ENCODE measurements at places on chromosomes 12 and 14.

DNA sequence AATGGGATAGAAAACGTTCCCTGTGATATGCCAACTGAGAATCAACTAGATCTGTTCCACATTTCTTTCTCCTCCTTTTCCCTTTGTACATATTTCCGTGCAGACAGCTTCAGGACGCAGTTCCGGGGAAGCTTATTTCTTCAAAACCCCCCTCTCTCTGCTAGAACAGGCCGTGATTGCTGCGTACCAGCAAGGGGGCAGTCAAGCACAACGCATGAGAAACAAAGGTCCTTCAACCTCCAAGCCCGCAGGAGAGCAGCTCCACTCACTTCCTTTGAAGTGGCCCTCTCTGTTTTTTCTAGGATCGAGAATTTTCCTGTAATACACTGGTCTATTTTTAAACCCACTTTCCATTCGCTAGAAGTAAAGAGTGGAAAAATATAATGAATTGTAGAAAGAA, 80.8 kb downstream of the ZNF664 start:
- DNase-seq, result no peak

GRCh38 chr12:100564090-100564489, 9.4 kb upstream of the GAS2L3 start:
- no peak for DNase-seq

- DNase-seq, result no peak
Observed at GRCh38 chr14:76343386-76343785, 32.6 kb upstream of the ESRRB start.

DNA sequence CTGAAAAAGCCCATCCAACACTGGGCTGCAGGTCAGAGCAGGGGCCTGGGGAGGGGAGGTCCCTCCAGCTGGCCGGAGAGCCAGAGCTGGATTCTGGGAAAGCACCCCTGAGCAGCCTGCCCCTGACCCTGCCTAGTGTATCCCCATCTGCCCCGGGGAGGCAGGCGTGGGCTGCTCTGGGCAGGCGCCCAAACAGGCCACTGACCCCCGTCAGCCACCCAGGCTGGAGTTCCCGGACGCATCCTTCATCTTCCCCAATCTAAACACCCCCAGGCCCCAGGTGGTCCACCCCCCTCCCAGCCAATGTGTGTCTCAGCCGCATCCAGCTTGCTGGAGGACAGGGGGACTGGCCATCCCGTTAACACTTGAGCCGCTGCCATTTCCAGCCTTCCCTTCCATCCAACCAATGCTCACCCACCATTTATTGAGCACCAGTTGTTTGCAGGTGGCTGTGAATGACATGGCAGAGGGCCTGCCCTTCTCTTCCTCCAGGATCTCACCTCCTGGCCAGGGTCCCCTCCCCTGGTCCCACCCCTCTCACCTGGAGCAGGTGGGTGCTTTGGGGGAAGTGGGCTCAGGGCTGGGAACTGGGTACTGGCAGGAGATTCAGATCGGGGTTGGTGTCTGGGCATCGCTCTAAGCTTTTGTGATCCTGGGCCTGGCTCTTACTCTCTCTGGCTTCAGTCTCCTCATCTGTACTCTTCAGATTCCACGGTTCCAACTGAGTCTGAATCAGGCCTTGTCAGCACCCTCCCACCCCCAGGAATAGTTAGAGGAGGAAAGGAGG, 743 bp upstream of the DTX1 start:
- DNase-seq, result peak; percentile 41

- no peak for DNase-seq
Observed at GRCh38 chr12:98780261-98780660, 135.2 kb downstream of the APAF1 start.

GRCh38 chr14:93099196-93099595, 16.5 kb downstream of the ITPK1 start:
- DNase-seq, result no peak

GRCh38 chr12:132160016-132160415, 15.8 kb downstream of the NOC4L start:
- DNase-seq, result no peak

- peak; percentile 85 for DNase-seq
Observed at GRCh38 chr14:50520947-50521815, 11.2 kb downstream of the MAP4K5 start.

DNA sequence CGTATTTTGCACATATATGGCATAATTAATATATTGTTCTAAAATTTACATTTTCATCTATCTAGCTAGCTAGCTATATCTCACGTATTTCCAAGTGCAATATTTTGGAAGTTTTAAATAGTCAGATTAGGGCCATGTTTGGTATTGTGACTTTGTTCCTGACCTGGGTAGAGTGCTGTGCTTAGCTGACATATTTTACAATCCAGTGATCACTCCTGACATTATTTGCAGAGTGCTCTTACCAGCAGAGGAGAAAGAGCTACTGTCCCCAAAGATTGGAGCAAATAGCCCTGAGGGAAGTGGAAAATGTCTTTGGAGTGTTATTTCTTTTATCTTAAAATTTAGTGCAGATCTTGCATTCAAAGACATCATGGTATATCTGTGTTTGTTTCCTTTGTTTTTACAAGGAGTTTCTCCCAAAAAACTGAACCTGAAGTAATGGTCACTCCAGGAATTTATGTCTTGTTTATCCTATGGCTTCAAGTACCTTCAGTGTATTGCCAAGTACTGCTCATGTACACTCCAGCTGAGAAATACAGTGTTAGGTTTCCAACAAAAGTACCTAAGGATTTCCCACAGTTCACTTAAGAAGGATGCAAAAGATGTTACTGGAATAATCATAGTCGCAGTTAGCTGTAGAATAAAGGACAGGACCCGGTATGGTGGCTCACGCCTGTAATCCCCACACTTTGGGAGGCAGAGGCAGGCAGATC, 49.4 kb upstream of the PSMA6 start:
- DNase-seq, result no peak

DNA sequence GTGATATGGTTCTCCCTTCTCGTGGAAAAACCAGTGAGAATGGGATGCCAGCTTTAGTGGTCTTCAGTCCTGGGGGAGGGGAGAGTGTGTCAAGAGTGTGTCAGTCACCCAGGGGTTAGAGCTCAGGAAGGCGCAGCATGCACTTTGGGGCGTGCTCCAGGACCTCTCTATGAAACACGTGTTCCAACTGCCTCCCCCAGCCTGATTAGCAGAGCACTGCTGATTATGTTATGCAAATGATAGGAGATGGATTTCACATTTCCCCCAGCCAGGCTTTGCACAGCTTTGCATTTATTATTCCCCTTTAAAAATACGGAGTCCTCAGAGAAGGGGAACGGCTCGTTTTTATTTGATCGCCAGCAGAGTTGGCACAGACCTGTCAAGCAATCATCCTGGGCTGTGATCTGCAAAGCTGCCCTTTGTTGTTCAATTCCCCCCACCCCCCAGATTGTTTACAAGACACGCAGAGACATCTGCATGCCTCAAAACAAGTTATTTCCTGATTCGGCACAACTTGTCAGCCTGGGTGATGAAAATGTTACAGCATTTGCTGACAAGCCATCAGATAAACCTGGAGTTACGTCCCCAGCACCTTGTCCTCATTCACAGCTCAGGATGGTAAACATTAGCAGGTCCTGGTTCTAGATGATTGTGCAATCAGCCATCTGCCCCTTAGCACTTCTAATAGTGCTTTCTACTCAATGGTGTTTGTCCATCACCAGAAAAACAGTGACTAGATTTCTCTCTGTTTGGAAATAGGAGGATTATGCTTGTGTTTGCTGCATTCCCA, 196.5 kb downstream of the NOVA1 start:
- DNase-seq, result no peak

- DNase-seq, result no peak
Observed at GRCh38 chr14:75752907-75753594, 92.0 kb downstream of the TTLL5 start.

GRCh38 chr14:66636240-66636639, 128.3 kb downstream of the GPHN start:
- no peak for DNase-seq

GRCh38 chr12:71007020-71007419, 86.5 kb upstream of the PTPRR start:
- DNase-seq, result no peak

GRCh38 chr12:21296751-21297406, 37.8 kb downstream of the SLCO1A2 start:
- DNase-seq, result no peak

GRCh38 chr12:20272801-20273200, 95.5 kb upstream of the PDE3A start:
- no peak for DNase-seq

DNA sequence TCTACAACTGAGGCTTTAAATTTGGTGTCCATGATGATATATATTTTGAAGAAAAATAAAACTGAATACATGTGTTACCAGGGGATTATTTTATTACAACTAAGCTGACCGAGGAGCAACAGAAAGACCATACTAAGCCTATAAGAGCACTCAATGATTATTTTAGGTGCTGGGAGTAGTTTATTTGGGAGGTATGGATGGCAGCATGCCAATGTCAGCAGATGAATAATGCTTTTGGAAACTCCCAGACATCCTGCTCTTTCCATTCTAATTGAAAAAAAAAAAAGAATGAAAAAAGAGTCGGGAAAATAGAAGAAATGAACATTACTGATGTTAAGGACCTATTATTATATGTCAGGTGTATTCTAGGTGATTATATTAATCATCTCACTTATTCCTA, 441.2 kb downstream of the BTG1 start:
- DNase-seq, result no peak

- DNase-seq, result no peak
Observed at GRCh38 chr12:4701395-4702190, 18.6 kb upstream of the GALNT8 start.

GRCh38 chr12:18457362-18457761, 196.0 kb downstream of the PIK3C2G start:
- DNase-seq, result no peak

- no peak for DNase-seq
Observed at GRCh38 chr12:89333564-89334252, 18.6 kb downstream of the DUSP6 start.

DNA sequence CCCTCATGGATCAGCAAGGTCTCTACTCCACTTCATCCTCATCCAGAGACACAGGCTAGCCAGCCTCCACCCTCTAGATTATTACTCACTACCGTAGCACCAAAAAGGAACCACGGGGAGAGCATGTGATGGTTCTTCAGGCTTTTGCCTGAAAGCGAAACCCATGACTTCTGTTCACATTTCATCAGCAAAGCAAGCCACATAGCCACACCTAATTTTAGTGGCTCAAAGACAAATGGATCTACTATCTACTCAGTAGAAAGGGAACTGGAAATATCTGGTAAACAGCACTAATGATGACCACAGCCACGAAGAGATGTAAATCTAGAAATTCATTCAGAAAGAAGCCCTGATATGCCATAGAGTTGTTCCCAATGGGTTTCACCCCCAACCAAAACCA, 51.4 kb downstream of the VCPKMT start:
- peak; percentile 81 for DNase-seq

- DNase-seq, result no peak
Observed at GRCh38 chr14:55267820-55268219, 3.4 kb upstream of the FBXO34 start.

DNA sequence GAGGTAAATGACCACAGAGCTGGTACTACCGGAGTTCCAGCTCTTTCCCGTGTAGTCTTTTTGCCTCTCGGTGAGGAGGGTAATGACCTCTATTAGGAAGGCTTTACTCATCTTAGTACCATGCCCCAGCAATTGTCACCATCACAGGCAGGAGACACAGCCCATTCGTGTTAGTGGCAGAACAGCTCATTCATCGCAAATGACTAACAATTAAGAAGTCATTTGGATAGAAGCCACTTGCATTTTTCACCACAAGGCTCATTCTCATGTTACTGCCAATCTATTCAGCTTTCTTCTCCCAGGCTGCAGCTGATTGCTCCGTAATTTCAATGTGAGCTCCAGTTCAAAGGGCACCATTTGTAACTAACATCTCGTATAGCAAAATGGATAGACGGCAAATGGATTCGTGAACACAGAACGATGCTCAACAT, 718.8 kb upstream of the TMEM132C start:
- no peak for DNase-seq

- DNase-seq, result no peak
Observed at GRCh38 chr14:70043001-70043400, 145.8 kb downstream of the SLC8A3 start.

- no peak for DNase-seq
Observed at GRCh38 chr12:96099421-96099820, 64.0 kb upstream of the LTA4H start.

- peak; percentile 75 for DNase-seq
Observed at GRCh38 chr12:12837025-12837812, 24.1 kb downstream of the DDX47 start.

DNA sequence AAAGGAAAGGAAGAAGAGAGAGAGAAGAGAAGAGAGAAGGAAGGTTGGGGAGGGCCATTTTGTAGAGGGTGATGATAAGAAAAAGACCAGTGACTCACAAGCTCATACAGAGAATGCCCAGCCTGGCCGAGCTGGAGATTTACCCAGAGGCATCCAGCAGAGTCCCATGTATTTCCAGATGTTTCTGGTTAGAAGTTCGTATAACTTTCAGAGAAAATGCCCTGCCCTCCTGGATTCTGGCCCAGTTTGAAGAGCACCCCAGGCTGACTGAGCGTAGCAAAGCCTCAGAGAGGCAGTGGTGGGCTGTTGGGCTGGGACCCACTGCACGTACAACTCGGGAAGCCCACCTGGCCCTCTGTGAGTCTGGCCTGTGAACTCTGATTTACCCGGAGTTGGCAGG, 221.8 kb downstream of the SLC41A2 start:
- no peak for DNase-seq

GRCh38 chr12:123938679-123939480, 33.8 kb downstream of the CCDC92 start:
- DNase-seq, result no peak

- no peak for DNase-seq
Observed at GRCh38 chr14:68466491-68466977, 326.3 kb downstream of the ZFP36L1 start.

- peak; percentile 76 for DNase-seq
Observed at GRCh38 chr12:57127101-57127725, 1.1 kb upstream of the LRP1 start.

- DNase-seq, result no peak
Observed at GRCh38 chr12:291153-291723, 28.6 kb upstream of the SLC6A13 start.

DNA sequence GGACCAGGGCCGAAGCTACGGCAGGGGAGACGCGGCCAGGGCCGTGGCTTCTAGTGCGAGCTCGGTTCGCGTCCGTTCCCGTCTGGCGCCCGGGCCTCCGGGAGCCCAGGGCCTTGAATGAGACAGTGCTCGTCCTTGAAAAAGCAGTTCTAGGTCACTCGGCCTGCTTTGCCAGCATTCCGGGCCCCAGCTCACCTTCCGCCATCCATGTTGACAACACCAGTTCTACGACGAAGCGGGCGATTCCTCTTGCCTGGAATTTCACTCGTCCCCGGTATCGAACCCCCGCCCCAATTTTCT, 4.5 kb downstream of the OR10AD1 start:
- DNase-seq, result peak; percentile 73
